ENCODE measurements at places on chromosomes 5 and 9.
A peak's percentile ranks its signal among the peaks of the same experiment; 100 is the strongest.

GRCh38 chr5:127064253-127064840 lies 9.0 kb downstream of the C5orf63 start:
- DNase-seq, result no peak

GRCh38 chr5:62631909-62632580 lies 53.4 kb downstream of the LRRC70 start:
- DNase-seq, result no peak

GRCh38 chr5:71977311-71977710 lies 130.0 kb upstream of the MAP1B start:
- DNase-seq, result no peak

DNA sequence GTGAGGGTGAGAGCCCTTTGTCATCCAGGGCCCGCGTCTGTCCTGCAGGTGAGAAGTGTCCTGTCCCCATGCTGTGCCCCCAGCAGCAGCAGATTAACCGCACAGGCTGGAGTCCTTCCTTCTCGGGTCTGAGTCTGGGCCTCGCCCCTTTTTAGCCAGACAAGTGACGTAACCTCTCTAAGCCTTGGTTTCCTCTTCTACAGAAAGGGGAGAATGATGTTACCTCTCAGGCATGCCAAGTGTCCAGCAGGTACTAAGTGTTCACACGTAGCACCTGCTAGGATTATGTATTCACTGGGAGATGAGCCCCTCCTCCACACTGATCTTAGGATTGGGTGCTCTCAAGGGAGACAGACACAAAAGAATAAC lies 6.9 kb downstream of the NEURL1B start:
- peak; percentile 86 for DNase-seq

DNA sequence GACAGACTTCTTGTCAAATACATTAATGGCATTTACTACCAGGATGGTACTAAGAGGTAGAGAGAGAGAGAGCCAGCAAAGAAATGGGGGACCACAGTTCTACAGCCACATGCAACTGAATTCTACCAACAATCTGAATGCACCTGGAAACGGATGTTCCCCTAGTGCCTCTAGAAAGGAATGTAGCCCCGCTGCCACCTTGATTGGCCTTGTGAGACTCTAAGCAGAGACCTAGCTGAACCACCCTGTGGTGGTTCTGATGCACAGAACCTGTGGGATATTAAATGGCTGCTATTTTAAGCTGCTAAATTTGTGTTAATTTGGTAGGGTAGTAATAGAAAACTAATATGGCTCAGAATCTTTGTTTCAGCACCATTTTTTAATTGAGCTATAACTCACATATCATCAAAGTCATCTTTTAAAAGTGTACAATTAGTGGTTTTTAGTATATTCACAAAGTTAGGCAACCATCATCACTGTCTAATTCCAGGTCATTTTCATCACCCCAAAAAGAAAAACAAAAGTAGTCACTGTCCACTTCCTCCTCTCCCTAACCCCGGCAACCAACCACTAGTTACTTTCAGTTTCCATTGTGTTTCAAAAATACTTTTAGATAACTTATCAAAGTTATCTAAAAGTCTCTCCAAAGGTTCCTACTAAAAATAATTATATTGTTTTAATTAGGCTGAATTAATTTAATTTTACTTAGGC lies 51.7 kb downstream of the CPLANE1 start:
- DNase-seq, result peak; percentile 48

GRCh38 chr9:124840300-124840833 lies 12.9 kb upstream of the WDR38 start:
- DNase-seq, result peak; percentile 77

- no peak for DNase-seq
Measured at GRCh38 chr9:72726947-72727346, 205.5 kb downstream of the TMC1 start.

GRCh38 chr5:133731951-133732350 lies 119.6 kb upstream of the FSTL4 start:
- DNase-seq, result no peak

DNA sequence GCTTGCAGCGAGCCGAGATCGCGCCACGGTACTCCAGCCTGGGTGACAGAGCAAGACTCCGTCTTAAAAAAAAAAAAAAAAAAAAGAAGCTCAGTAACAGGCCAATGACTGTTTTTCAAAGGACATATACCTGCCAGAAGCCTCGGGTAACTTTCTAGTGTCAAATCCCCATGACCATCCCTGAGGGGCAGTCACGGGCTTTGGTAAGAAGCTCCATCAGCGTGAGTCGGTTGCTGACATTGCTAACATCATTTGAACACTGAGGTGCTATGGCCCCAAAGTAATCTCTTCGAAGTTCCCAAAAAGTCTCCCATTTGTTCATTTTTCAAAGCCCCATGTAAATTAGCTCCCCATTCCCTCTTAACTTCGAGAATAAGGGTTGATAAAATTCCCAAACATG lies 11.6 kb downstream of the NAIP start:
- peak; percentile 65 for DNase-seq

- peak; percentile 81 for DNase-seq
Measured at GRCh38 chr9:2469681-2470221, 151.8 kb upstream of the VLDLR start.

- peak; percentile 70 for DNase-seq
Measured at GRCh38 chr5:56269216-56269927, 36.2 kb upstream of the ANKRD55 start.

- no peak for DNase-seq
Measured at GRCh38 chr5:27241564-27242257, 203.3 kb upstream of the CDH9 start.

DNA sequence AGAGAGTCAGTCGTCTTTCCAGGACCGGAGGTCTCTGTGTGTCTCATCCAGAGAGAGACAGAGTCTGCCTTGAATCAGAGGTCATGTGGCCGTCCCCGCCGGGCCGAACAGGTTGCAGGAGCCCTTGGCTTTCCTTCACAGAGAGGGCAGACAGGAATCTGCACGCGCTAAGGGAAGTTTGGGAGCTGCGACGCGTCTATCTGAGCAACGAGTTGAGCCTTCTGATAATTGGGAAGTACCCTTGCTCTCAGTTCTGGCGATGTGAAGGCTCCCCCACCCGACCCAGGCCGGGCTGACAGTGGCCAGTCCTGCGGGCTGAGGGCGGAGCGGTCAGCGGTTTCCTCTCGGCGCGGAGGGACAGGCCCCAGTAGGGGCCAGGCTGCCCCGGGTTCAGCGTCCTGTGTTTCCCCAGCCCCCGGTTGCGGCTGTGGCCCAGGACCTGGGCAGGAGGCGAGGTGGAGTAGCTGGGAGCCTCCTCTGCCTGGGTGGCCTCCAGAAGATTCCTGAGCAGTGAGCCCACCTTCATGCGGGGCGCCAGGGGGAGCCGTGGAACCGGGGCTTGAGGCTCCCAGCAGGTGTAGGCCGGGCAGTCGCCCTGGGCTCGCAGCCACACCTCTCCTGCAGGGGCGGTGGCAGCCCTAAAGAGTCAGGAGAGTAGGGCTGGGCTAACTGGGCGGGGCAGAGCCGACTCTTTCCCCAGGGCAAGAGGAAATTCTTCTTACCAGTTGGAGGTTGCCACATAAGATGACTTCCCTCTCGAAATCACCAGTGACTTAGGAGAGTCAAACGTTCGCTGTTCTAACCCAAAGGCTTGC lies 13.9 kb downstream of the NR2F1 start:
- peak; percentile 92 for DNase-seq

All from endodermal cell (in vitro differentiated cells).